Endothelial cell of umbilical vein (primary cell): ENCODE measurements at places on chromosomes 4 and X. TPM values are rescaled to one million over a fixed set of nuclear protein-coding genes. Genes with fewer than 3 reads are reported as not detected.
A peak's percentile ranks its signal among the peaks of the same experiment; 100 is the strongest.

SASH3 gene
- total RNA-seq, result not detected in 2 replicates

MAGIX gene
- total RNA-seq, result 0.48 and 0.77 TPM in 2 replicates

HAND2 gene
- not detected in 2 replicates for total RNA-seq

STATH gene
- not detected in 2 replicates for total RNA-seq

COL4A5 gene
- total RNA-seq, result 15.4 and 28.1 TPM in 2 replicates

NKX6-1 gene
- not detected in 2 replicates for total RNA-seq

PLXNB3 gene
- total RNA-seq, result 29.7 and 31.4 TPM in 2 replicates

ODAPH gene
- not detected in 2 replicates for total RNA-seq

- H3K4me3 ChIP-seq, result no peak overlapping the region
- no peaks in the 10 kb centered on the region for H3K27me3 ChIP-seq
- H3K27ac ChIP-seq, result no peak overlapping the region
Observed at GRCh38 chr4:88101165-88101564, 57.3 kb downstream of the ABCG2 start.

DNA sequence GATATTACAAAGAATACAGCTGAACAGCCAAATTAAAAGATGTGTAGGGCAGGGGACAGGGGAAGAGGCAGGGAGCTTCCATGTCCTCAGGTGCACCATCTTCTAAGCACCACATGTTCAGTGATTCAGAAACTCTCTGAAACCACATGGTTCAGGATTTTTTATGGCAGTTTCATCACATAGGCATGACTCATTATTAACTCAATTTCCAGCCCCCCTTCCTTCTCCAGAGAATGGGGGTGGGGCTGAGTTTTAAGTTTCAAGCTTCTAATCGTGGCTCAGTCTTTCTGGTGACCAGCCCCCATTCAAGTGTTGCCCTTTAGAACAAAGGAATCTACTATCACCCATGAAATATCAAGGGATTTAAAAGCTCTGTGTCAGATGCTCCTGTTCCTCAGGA is 317.8 kb upstream of the GALNT7 start:
- no peak overlapping the region for H3K4me3 ChIP-seq
- no peaks in the 10 kb centered on the region for H3K36me3 ChIP-seq
- no peaks in the 10 kb centered on the region for H3K4me1 ChIP-seq
- DNase-seq, result peak; percentile 28

- H3K36me3 ChIP-seq, result no peaks in the 10 kb centered on the region
- no peak overlapping the region for H3K4me3 ChIP-seq
- DNase-seq, result no peak
- no peaks in the 10 kb centered on the region for H3K27me3 ChIP-seq
- H3K4me1 ChIP-seq, result no peaks in the 10 kb centered on the region
Observed at GRCh38 chr4:9923195-9923812, 98.0 kb downstream of the SLC2A9 start.

- peaks cover 13% of the 10 kb centered on the region for H3K4me1 ChIP-seq
- no peaks in the 10 kb centered on the region for H3K27me3 ChIP-seq
- no peak for DNase-seq
- no peak overlapping the region for H3K4me3 ChIP-seq
- no peaks in the 10 kb centered on the region for H3K36me3 ChIP-seq
- H3K27ac ChIP-seq, result no peak overlapping the region
Observed at GRCh38 chr4:53010318-53010717, 148.2 kb downstream of the RASL11B start.

DNA sequence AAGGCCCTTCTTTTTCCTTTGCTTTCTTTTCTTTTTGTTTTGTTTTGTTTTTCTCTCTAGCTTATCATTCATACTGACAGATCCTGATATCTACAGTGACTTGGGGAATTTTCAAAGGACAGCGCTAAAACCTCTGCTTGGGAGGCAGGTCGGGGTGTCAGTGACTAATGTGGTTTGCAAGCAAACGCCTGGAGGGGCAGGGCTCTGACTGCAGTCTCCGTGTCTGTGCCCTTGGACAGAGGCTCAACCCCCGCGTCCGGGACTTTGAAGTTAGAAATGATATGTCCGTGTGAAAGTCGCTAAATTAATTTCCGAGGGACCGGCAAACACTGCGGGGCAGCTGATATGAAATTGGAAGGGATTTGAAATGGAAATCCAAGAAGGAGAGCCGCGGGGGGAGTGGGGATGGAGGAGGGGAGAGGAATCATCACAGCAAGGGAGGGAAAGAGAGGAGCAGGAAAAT is 312.4 kb downstream of the DHRSX start:
- no peak overlapping the region for H3K4me3 ChIP-seq
- H3K27me3 ChIP-seq, result no peaks in the 10 kb centered on the region
- no peak overlapping the region for H3K27ac ChIP-seq
- H3K36me3 ChIP-seq, result no peaks in the 10 kb centered on the region

GRCh38 chr4:71635139-71635748 is 148.6 kb downstream of the GC start:
- no peaks in the 10 kb centered on the region for H3K4me1 ChIP-seq
- H3K4me3 ChIP-seq, result no peak overlapping the region
- H3K27me3 ChIP-seq, result no peaks in the 10 kb centered on the region
- no peak for DNase-seq

DNA sequence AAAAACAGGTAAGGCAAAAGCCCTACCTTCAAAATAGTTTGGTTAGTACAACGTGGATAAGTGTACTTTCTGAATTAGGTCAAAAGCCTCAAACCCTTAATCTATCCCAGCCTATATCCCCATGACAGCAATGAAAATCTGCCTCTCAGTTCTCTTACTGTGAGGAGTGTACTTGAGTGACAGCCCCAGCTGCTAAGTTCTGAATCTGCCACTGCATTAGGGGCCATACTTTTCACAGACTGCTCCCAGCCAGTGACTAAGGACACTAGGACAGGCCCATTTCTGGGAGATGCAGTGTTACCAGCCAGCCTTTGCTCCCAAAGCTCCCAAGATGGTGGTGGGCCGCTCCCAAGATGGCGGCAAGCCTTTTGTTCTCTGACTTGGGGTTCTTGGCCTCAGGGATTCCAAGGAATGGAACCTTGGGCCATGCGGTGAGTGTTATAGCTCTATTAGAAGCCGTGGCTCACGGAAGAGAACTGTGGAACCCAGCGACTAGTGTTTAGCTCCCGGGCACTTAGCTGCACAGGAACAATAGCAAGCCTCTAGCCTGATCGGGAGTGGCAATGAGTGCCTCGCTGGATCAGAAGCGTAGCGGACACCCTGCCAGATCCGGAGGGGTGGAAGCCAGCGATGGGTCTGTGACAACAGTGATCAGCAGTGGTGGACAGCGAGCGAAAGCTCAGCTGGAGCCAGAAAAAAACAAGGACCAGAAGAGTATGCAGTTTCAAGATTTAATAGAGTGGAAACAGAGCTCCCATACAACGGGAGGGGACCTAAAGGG is 175.6 kb upstream of the NRK start:
- H3K4me3 ChIP-seq, result no peak overlapping the region
- no peak for DNase-seq
- H3K36me3 ChIP-seq, result no peaks in the 10 kb centered on the region
- no peak overlapping the region for H3K27ac ChIP-seq
- no peaks in the 10 kb centered on the region for H3K27me3 ChIP-seq
- H3K4me1 ChIP-seq, result no peaks in the 10 kb centered on the region

- H3K4me1 ChIP-seq, result no peaks in the 10 kb centered on the region
- no peak for DNase-seq
- no peak overlapping the region for H3K4me3 ChIP-seq
Observed at GRCh38 chr4:71221510-71222466, 117.0 kb upstream of the SLC4A4 start.

DNA sequence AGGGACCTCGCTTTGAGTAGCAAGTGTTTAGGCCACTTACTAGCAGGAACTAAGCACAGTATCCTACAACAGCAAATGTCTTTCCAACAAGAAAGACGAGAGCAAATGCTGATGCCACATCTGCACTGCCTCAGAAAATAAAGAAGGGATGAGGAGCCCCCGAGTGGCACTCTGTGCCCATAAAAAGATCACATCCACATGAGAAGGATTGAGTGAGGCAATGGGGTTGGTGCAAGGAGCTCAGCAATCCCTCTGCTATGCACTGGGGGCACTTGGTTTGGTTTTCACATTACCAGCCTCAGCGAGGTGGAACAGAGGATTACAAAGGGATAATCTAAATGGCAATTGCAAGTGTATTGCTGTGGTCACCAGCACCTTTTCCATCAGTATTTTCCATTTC is 252.8 kb upstream of the SLC7A11 start:
- no peak overlapping the region for H3K4me3 ChIP-seq
- DNase-seq, result peak; percentile 55
- no peaks in the 10 kb centered on the region for H3K27me3 ChIP-seq
- H3K27ac ChIP-seq, result no peak overlapping the region
- no peaks in the 10 kb centered on the region for H3K4me1 ChIP-seq

GRCh38 chrX:94492541-94492940 is 818.5 kb downstream of the FAM133A start:
- H3K36me3 ChIP-seq, result no peaks in the 10 kb centered on the region
- H3K27me3 ChIP-seq, result no peaks in the 10 kb centered on the region
- no peak overlapping the region for H3K27ac ChIP-seq
- no peak for DNase-seq
- no peaks in the 10 kb centered on the region for H3K4me1 ChIP-seq

GRCh38 chrX:21490341-21490740 is 116.1 kb downstream of the CNKSR2 start:
- H3K36me3 ChIP-seq, result no peaks in the 10 kb centered on the region
- H3K4me1 ChIP-seq, result peaks cover 7% of the 10 kb centered on the region
- DNase-seq, result no peak
- H3K27ac ChIP-seq, result no peak overlapping the region
- H3K4me3 ChIP-seq, result no peak overlapping the region

DNA sequence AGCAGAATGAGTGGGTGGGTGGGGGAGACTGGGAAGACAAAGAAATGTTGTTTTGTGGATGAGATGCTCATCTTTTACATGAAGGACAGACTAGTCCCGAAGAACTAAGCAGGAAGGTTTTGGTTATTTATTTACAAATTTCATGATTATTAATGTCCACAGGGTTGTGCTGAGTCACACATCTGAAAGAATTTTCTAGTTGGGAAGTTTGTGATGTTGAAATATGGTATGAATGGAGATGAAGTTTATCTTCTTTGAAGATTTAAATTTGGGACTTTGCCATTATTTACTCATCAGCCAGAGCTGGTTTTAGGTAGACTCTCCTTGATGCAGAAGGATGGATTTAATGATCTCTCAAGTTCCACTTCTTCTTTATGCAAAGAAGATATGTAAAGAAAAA is 75.5 kb downstream of the MOSPD2 start:
- no peak for DNase-seq
- no peaks in the 10 kb centered on the region for H3K4me1 ChIP-seq
- H3K4me3 ChIP-seq, result no peak overlapping the region
- H3K36me3 ChIP-seq, result no peaks in the 10 kb centered on the region
- no peaks in the 10 kb centered on the region for H3K27me3 ChIP-seq

DNA sequence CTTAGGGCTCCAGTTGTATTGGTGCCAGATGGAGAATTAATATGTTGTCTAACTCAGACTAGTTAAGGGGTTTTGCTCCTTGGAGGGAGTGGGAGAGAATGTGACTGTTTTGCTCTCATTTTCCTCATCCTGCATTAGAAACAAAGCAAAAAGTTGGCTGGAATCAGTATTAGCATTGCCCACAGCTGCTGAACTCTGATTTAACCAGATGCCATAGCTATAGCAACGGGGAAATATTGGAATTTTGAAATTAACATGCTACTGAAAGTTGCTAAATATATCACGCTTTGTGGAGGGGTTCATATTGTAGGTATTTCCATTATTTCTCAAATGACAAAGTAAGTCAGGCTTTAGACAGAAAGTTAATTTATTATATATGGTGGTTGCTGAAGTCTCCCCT is 66.7 kb upstream of the EOLA2 start:
- no peaks in the 10 kb centered on the region for H3K27me3 ChIP-seq
- no peaks in the 10 kb centered on the region for H3K36me3 ChIP-seq
- H3K4me1 ChIP-seq, result peaks cover 15% of the 10 kb centered on the region
- H3K27ac ChIP-seq, result no peak overlapping the region
- no peak overlapping the region for H3K4me3 ChIP-seq

DNA sequence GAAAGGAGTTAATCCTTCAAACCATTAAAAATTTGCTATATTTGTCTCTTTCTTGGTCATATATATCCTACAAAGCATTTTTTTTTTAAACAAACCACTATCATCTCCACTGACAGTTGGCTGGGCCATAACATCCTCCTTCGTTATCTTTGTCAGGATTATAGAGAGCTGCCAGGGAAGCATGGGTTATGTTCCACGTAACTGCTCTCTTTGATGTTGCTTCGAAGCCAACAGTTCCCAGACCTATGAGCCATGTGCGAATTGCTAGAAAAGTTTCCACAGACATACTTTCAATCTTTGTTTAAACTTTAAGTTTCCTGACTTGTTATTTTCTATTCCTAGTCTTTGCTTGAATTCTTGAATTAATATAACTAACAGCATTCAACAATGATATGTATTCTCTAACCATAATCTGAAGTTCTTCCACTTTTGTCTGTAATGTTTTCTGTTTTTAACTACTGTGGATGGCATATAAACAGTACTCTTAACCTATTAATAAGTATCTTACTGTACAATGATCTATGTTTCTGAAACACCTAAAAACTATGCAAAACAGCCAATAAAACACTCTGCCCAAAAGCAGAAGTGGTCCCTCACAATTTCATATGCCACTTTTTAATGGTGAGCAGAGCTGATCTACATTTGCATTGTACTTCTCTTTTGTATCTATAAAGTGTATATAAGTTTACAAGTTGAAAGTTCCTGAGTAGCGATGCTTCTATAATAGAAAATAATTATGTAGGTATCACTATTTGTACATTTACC is 37.9 kb downstream of the EREG start:
- H3K4me3 ChIP-seq, result no peak overlapping the region
- H3K27me3 ChIP-seq, result no peaks in the 10 kb centered on the region
- H3K36me3 ChIP-seq, result no peaks in the 10 kb centered on the region

GRCh38 chrX:13840121-13840520 is 23.2 kb upstream of the GPM6B start:
- no peak overlapping the region for H3K4me3 ChIP-seq
- no peak overlapping the region for H3K27ac ChIP-seq
- no peak for DNase-seq
- H3K27me3 ChIP-seq, result no peaks in the 10 kb centered on the region

- H3K27me3 ChIP-seq, result no peaks in the 10 kb centered on the region
- H3K4me3 ChIP-seq, result no peak overlapping the region
- H3K36me3 ChIP-seq, result no peaks in the 10 kb centered on the region
- no peak for DNase-seq
Observed at GRCh38 chr4:87863486-87863885, 30.7 kb downstream of the MEPE start.
